ENCODE measurements at places on chromosomes 13 and 19.

GRCh38 chr19:40381321-40381720 lies 8.7 kb downstream of the HIPK4 start:
- no peak for DNase-seq

DNA sequence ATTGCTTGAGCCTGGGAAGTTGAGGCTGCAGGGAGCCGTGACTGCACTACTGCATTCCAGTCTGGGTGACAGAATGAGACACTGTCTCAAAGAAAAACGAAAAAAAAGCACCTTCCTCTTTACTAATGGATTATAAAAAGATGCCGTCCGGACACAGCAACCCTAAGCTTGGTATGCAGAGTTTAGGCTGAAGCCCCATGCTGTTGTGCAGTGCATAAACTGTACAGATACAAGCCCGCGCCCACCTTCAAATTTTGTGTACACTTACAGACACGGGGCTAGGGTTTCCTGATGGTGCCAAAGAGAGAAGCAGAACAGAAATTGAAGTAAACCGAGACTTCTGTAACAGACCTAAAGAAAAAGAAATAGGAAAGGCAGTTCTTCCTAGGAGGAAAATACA lies 9.0 kb downstream of the LPAR6 start:
- no peak for DNase-seq

DNA sequence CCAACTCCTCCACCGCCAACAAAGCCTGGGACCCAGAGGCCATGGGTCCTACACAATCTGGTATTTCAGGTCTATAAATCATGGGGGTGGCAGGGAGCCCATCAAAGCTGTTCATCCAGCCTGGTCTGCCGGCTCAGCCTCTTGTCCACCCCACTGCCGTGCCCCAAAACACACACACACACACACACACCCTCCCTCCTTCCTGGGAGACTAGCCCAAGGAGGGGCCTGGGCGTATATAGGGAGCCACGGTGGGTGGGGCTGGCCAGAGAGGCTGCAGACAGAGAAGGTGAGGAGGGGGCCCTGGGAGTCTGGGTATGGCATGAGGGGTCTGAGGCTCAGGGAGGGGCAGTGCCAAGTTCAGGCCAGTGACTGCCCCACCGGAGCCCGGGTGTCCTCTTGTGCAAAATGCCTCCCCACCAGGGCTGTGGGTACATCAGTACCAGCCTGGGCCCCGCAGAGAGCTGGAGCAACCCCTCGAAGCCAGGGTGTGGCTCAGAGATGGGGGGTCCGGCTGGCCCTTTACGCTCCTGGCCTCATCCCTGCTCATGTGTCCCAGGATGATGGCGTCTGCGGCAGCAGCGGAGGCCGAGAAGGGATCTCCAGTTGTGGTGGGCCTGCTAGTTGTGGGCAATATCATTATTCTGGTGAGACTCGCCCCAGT lies at the start of gene UPK1A:
Gene UPK1A (plus strand): TSS at position 267 of the 663 bp plus-strand sequence. CDS start 296 bp downstream, at position 563.
- no peak for DNase-seq

DNA sequence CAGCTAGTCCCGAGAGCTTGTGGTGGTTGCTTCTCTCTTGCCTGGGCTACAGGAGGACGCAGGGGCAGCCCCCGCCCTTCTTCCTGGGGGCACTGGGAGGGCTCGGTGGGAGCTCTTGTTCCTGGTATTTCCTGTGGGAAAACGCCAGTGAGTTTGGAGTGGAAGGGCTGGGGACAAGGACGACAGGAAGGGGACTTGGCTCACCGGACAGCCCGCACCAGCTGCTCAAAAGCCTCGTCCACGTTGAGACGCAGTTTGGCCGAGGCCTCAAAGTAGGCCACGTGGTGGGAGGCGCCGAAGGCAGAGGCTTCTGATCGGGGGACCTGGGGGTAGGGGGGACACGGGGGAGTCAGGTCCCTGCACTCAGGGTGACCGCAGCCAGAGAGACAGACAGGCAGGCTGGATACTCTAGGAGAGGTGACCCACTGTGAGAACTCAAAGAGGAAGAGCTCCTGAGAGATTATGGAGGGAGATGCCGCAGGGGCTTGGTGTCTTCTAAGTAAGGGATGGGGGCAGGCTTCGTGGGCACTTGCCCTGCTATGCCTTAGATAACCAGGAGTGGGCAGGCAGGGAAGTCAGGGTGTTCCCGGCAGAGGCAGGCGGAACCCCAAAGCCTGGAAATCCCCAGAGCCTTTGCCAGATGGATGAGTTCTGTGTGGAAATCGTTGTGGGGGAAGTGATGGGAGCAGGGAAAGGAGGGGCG lies 4.3 kb downstream of the RRAS start:
- no peak for DNase-seq

DNA sequence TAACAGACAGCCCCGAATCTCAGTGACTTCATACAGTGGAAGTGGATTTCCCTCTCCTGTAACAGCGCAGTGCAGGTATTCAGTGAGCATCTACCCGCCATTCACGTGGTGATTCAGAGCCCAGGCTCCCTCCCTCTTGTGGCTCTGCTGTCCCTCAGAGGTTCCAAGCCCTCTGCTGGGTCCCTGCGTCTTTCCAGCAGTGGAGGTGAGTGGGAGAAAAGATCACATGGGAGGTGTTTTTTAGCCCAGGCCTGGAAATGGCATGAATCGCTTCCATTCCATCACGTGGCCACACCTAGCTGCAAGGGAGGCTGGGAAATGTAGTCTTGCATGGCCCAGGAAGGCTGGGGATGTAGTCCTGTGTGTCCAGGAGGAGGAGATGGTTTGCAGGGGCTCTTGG lies 61.4 kb downstream of the DPF1 start:
- DNase-seq = no peak

DNA sequence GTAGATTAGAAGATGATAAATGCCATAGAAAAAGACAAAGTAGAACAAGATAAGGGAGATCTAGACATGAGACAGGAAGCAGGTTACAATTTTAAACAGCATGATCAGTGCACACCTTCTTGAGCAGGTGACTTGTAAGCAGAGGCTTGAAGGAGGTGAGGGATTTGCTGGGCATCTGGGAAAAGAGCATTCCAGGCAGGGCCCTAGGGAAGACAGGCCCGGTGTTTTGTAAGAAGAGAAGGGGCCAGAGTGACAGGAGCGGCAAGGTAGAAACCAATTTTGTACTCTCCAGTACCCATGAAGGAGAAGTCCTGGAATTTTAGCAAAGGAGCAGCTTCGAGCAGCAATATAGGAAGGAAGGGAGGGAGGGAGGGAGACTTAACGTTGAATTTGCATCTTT lies 296.5 kb downstream of the MZT1 start:
- no peak for DNase-seq

GRCh38 chr13:29909975-29910674 lies 59.7 kb upstream of the UBL3 start:
- no peak for DNase-seq

- no peak for DNase-seq
These were observed 120.3 kb upstream of the SERTM1 start for GRCh38 chr13:36553491-36553890.

- peak; percentile 92 for DNase-seq
These were observed 5.2 kb downstream of the TRIP10 start for GRCh38 chr19:6744381-6745301.

DNA sequence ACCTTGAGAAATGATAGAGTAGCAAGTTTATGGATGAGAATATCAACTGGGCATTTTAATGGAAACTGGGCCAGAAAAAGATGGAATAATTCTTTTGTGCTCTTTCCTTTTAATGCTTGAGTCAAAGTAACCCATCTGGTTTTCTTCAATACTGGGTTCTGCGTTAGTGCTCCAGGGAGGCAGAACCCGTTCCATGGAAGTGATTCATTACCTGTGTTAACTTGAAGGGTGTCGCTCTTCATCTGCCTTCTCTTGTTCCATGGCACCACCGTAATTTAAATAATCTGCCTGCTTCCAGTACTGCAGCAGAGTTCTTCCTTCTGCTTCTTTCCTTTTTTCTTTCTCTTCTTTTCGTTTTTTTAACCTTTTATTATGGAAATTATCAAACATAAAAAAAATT lies 14.7 kb upstream of the USP12 start:
- no peak for DNase-seq

DNA sequence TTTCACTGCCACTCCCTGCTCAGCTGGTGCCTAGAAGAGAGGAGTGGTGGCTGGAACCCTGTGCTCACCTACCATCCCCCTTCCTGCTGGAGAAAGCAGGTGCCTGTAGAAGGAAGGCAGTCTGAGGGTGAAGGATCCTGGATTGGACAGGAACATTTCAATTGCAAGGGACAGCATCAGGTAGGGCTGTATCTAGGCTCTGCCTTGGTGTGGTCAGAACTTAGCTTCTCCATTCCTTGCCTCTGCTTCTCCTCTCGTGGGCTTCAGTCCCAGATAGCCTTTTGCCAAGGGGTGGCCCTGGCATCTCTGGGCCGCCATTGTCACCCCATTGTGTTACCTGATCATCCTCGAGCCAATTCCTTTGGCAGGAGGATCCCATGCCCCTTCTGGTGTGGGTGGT lies 73.2 kb upstream of the KCTD15 start:
- no peak for DNase-seq

GRCh38 chr13:112850273-112850672 lies 118.7 kb upstream of the MCF2L start:
- DNase-seq = no peak

- no peak for DNase-seq
These were observed 16.4 kb downstream of the KLK2 start for GRCh38 chr19:50889638-50890037.

- no peak for DNase-seq
These were observed 15.3 kb upstream of the GPR183 start for GRCh38 chr13:99322297-99323103.

GRCh38 chr19:29882719-29883105 lies 59.3 kb upstream of the URI1 start:
- DNase-seq = no peak

DNA sequence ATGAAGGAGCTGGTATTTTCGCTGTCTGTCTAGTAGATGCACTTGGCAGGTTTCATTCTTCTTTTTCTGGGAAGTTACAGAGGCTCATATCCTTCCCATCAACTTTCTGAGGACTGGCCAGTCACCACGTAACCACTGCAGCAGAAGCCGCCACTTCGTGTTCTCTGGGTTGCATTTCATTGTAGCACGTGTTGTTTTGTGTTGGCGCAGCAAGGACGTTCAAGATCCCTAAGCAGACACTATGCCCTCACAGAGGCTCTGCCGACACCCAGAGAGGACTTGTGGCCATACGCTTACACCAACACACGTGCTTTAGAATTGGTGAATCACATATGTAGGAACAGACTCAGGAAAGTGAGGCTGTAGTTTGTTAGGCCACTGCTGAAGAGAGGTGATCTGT lies 42.2 kb upstream of the TEX29 start:
- DNase-seq = no peak

GRCh38 chr19:33324628-33325027 lies 22.3 kb upstream of the CEBPA start:
- DNase-seq = no peak

GRCh38 chr13:27026396-27026795 lies 145.2 kb downstream of the USP12 start:
- DNase-seq = no peak

GRCh38 chr13:42369071-42369797 lies 97.3 kb downstream of the AKAP11 start:
- DNase-seq = no peak

DNA sequence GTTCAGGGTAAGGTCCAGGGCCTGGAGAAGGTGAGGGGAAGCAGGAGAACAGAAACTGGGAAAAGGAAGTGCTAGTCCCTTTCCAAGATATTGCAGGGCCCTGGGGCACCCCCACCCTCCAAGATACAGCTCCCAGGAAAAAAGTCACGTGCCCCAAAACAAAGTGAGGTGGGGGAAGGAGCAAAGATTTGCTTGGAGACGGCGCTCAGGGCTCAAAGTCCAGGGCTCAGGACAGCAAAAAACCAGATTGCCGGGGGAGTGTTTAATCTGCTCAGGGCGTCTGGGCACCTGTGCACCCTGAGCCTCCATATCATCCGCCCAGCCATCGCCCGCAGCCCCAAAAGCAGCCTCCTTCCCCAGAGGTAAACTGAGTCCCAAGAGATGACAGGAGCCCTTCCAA lies 6.3 kb downstream of the SMIM24 start:
- no peak for DNase-seq

DNA sequence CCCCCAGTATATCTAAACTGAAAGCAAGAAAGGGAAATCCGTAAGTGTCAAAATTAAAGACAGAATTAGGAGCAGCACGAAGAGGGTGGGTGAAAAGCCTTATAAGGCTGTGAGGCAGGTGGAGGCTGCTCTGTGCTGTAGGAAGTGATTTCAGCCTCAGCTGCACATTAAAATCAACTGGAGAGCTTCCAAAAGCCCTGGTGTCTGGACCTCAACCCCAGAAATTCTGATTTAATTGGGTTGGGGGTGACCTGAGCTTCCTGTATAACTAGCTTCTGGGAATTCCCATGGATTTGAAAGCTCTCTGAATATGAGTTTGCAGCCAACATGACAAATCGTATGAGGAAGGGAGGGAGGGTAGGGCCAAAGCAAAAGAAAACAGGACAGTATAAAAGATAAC lies 242.4 kb upstream of the TMTC4 start:
- peak; percentile 3 for DNase-seq

GRCh38 chr19:38931521-38931793 lies 713 bp downstream of the MRPS12 start:
- no peak for DNase-seq

- DNase-seq = no peak
These were observed 148.9 kb downstream of the URI1 start for GRCh38 chr19:30090963-30091362.

DNA sequence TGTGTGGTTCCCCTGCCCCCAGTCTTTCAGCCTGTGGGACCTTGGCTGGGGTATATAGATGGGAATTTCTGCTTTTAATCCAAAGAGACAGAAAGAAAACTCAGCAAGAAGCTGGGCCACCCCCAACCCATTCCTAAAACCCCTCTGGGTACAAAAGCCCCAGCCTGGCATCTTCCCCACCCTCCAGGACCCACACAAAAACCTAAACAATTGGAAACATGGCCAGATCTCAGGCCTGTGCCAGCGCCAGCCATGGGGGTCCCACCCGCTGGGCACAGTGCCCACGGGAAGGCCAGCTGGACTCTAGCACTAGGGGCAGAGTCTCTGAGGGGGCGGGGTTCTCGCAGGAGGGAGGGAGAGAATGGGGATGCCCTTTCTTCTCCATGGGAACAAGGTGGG lies 8.6 kb downstream of the LYL1 start:
- no peak for DNase-seq

DNA sequence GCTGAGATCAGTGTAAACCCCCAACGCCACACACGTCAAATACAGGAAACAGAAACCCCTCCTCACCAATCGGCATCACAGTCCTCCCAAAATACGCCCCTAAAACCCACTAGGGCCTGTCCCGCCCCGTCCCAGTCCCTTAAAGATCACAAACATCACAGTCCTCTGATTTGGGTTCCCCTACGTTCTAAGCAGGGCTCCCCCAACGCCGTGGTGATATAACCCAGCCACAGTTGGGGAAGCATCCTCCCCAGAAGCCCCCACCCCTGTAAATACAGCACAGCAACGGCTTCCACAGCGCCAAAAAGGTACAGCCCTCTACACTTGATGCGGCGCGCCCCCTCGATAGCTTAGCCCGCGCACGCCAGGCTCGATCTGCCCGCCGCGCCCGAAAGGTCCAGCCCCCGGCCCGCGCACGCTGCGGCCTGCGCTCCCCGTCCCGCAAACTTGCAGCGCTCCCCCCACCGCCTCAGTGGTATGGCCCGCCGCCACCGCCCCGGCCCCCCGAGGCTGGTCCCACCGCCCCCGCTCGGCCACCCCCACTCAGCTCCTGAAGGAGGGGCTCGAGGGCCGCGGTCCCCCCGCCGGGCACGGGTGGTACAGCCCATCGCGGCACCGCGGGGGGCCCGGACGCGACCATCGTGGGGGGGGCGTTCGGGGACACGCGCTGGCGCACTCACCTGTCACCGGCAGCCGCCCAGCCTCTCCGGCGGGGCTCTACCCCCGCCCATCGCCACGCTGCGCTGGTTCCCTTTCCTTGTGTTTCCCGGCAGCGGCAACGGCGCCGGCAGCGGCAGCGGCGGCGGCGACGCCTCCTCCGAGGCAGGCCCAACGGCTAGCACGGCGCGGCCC lies at the start of gene AKT2:
Gene AKT2 (minus strand): TSS at position 845 of the 852 bp plus-strand sequence. CDS start 20,078 bp downstream, outside the sequence.
- peak; percentile 53 for DNase-seq

- no peak for DNase-seq
These were observed 289.1 kb downstream of the NDFIP2 start for GRCh38 chr13:79770056-79770455.

All from hindlimb muscle (tissue), 1 donor.